ENCODE measurements at places on chromosomes 2 and 18. TPM values are rescaled to one million over a fixed set of nuclear protein-coding genes. Genes with fewer than 3 reads are reported as not detected.

GRCh38 chr2:55119711-55120487 lies 69.6 kb upstream of the RTN4 start:
- DNase-seq: no peak

DNA sequence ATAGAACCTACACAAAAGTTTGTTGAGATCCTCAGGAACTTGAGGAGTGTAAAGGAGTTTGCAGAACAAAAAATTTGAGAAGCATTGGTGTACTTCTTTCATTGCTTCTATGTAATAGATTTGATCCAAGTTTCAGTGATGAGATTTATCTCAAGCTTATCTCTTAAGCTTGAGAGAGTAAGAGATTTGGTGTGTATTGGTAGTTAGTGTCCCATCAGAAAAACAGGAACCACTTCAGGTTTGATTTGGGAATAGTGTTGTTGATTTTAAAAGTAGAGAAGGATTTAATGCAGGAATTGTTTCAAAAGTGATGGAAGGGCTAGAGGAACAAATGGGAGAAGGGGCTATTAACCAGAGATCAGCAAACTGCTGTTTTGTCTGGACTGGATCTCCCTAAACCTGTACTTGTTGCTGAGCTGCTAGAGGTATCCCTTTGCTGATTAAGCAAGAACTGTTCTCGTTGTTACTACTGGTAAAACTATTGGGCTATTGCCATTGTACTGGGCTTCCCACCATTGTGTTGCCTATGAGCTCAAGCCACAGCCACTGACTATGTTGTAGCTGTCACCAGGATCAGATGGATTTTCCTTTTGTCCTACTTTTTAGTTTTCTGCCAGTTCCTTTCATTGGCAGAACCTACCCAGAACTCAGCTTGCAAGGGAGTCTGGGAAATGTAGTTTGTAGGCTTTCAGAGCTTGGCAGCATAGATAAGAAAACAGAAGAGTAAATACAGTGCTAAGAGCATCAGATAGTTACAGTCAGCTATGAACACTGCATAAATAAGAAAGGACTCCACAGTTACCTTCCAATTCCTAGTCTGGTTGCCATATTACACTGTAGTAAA lies 39.3 kb downstream of the RAB10 start:
- DNase-seq: no peak

GRCh38 chr2:20669562-20670314 lies 2.8 kb downstream of the GDF7 start:
- DNase-seq: no peak

GRCh38 chr2:201678401-201678800 lies 20.0 kb downstream of the MPP4 start:
- DNase-seq: no peak

DNA sequence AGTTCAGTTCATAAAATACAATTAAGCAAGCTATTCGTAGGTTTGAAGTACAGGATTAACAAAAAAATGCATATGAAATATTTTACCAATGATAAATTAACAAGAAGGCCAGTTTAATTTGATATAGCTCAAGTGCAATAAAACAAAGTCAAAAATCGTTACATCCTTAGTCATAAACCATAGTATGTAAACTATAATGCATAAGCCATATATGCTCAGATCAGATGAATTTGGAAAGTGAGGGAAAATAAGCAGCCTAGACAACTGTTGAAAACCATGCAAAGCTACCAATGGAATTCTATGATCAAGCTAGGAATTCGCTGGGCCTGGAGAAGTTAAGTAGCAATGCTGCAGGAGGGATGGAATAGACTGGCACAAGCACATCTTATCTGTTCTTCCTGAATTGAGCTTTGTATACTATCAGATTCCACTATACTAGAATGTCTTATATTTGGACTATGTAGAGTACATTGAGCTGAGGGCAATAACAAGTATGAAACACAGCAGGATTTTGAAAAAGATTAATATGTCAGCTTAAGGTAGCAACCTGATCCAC lies 682.0 kb downstream of the IRS1 start:
- no peak for DNase-seq

DNA sequence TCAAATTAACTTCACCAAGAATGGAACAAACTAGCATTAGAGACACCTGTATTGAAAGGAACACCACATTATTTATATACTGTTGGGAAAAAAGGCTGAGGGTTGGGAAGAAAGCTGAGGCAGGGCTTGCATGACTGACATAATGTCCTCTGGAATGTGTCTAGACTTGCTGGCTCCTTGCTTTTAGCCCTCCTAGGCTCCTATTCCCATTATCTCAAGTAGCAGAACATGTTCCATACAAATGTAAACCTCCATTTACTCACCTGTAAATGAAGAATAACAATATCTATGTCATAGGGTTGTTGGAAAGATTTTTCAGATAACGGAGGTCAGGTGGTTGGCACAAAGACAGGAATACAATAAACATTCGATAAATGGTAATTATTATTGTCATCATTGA lies 976 bp upstream of the ACADL start:
- no peak for DNase-seq

GRCh38 chr18:43883886-43884285 lies 606.6 kb upstream of the SYT4 start:
- DNase-seq: no peak

DNA sequence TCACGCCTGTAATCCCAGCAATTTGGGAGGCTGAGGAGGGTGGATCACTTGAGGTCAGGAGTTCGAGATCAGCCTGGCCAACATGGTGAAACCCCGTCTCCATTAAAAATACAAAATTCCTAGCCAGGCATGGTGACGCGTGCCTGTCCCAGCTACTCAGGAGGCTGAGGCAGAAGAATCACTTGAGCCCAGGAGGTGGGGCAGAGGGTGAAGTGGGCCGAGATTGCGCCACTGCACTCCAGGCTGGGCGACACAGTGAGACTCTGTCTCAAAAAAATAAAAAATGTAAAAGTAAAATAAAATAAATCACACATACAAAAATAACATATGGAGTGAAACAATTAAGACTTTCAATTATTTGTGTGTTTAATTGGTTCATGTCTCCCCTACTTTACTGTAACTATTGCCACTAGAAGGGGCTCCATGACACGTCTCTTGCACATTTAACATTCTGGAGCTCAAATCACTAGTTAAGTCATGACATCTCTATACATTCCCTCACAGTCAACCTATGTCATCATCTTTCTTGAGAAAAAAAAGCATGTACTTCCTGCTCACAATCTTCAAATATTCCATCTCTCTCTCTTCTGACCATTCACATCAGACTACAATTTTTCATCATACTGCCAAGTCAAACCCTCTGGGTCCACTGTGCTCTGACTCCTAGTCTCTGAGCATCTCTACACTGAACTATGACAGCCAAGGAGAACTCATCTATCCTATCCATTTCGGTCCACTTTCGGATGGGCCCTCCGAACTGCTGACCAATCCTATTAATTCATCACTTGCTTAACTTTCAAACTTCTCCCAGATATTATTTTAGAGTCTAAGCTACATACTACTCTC lies 6.7 kb downstream of the GFPT1 start:
- DNase-seq: no peak

- no peak for DNase-seq
These were observed 468.2 kb upstream of the ST6GAL2 start for GRCh38 chr2:107354175-107354574.

- DNase-seq: peak; percentile 8
These were observed 146.1 kb downstream of the LNPK start for GRCh38 chr2:175855794-175856453.

DNA sequence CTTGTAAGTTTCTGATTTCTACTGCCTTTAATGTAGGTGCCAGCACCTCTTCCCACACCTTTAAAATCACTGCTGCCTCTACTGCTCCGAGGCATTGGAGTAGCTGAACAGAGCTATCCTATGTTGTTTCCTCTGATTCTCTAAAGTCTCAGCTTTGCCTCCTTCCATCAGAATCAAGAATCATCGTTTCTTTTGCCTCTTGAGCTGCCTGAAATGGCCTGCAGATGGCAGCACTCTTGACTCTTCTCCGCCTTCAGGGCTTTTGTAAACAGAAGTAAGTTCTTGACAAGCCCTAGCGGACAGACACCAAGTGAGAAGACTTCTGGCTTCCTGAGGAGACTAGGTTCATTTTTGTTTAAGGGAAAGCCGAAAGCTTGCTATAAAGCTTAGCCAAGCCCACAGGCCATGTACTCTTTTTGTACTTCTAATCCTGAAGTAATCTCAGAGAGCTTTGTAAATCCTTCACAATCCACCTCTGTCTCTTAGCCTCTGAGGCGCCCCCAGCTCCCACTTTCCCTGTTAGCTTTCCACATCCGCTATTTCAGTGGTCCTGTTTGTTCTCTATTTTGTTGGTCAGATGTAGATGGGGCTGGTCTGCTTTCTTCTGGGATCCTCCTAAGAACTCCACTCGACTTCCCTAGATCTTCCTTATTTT lies 48.4 kb downstream of the GTF3C3 start:
- peak; percentile 72 for DNase-seq

GRCh38 chr2:233990261-233990798 lies 60.2 kb upstream of the SPP2 start:
- peak; percentile 59 for DNase-seq

DNA sequence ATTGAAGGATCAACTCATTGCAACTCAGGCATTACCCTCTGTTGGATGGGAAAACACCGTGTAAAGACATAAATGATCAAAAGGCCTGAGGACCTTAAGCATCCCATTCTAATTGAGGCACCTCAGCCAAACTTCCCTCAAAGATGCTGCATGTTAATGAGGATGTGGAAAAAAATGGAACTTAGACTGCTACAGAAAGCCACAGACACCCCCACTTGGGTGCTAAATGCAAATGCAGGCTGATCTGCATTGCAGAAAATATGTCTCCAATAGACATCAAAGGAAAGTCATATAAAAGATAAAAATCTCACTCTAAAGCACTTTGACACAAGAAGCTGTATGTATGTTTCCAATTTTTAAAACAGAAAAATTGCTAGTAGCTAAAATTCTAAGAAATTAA lies 504.7 kb downstream of the KCNJ3 start:
- no peak for DNase-seq

DNA sequence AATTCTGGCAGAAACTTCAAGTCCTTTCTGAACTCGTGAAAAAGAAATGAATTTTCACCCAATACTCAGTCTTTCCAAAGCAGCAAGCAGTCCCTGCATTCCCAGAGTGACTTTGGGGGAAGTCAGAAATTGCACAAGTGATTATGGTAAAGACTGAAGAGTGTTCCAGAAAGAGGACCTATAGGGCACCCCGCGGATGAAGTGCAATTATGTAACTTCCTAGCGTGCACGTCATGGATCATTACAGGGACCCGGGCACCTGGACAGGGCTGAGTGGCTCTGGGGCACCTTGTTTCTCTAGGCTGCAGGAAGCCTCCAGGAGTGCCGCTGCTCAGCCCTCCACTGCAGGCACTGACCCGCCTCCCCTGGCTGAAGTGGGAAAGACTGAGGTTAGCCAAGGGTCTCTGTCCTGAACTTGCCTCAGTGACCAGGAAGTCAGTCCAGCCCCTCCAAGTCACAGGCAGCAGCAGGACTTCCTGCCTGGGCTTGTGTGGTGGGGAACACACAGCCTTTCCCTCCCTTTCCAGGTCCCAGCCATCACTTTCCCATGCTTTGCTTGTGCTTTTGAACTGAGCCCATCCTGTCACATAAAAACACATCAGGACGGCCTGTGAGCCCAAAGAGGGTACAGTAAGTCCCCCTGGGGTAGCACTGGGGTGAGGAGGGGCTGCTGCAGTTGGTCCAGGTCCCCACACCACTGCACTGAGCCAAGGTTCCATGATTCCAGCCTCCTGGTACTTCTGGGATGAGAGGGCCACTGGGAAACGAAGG lies 19.8 kb downstream of the TMEM185B start:
- no peak for DNase-seq

DNA sequence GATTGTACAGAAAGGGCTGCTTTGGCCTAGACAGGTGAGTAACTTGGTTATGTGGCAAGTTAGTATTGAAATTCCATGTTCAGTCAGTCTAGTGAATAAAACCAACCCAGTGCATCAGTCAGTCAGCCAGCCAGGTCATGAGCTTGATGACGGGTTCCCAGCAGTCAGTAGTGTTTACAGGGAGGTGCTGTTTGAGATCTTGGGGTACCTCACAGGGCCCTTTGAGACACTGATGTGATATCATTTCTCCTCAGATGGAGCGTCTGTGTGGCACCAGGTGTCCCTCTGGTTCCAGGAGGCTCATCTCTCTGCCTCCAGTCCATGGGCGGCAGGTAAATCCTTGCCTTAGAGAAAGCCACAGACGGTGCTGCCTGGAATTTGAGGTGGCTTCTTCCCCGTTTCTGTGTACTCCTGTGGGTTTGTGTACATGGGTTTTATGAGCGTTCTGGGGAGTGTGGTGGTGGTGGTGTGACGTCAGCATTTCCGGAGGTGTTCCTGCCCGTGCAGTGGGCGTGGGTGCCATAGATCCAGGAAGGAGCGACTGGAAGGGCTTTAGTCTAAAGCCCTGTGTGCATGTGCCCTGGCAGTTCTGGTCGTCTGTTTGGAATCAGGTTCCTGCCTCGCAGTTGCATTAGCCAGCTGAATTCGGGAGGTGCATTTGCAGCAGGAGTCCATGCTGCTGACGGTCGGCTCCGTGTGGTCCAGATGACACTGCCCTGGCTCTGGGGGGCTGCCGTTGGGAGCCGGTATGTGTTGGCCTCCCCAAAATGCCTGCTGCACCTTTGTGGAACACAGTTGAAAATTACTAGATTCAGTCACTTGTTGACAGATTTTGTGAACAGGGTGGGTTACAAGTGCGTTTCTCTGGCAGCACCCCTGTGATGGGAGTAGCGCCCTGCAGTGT lies 2.1 kb downstream of the CTDP1 start:
- peak; percentile 87 for DNase-seq

DNA sequence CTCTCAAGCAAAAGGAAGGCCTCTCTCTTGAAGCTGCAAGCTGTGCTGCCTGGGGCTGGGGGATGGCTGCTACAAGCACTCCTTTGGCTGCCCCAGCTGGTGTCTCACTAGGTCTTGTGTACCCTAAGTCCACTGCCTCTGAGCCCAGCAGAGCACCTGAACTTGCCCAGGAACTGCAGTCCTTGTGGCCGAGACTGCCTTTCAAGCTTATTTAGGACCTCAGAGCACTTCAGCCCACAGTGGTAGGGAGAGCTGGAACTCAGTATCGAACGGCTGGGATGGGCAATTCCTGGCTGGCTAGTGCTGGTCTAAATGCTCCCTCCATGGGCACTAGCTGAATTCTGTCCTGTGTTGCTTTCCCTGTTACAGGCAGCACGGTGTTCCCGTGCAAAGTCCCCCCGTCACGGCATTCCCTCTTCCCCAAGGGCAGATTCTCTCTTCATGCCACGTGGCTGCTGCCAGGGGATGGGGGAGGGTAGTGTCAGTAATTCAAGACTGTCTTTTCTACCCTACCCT lies 25.9 kb downstream of the STPG4 start:
- DNase-seq: no peak

GRCh38 chr2:111698743-111699554 lies 185.0 kb downstream of the ANAPC1 start:
- DNase-seq: peak; percentile 89

MDH1B gene
- not detected for total RNA-seq

RBM45 gene
- 6.4 TPM for total RNA-seq

CEP76 gene
- total RNA-seq: 9.4 TPM

CFC1 gene
- not detected for total RNA-seq

ABCA12 gene
- total RNA-seq: not detected

INHA gene
- not detected for total RNA-seq

HNRNPA3 gene
- total RNA-seq: 40.6 TPM

PELI1 gene
- total RNA-seq: 36.5 TPM

TCF7L1 gene
- 0.75 TPM for total RNA-seq

GAL3ST2 gene
- total RNA-seq: 61.9 TPM

All from transverse colon (tissue), 4 donors.